Effector memory CD8-positive, alpha-beta T cell (primary cell): ENCODE measurements at places on chromosomes 4 and X.

DNA sequence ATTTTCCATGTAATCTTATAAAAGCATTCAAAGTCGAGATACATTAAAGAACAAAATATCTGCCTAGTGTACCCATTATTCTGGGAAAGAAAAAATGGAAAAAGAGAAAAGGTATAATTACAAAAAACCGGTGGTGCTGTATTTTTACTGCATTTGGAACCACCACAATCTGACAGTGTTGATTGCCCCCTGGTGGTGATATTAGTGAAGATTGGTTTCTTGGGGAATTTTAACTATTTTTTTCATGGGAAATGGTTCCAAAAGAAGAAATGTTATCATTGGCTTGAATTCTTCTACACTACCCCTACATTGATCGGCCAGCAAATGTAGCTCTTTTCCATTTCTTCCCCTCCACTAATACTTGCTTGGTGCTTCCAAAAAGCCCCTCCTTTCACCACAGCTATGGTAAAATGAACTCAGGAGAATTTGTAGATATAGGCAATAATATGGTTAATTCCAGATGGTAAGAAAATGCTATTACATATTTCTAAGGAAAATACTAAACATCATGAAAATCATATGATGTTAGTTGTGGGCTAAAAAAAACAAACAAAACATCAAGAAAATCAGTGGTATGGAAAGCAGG lies 50.0 kb downstream of the COX18 start:
- no peak for DNase-seq

DNA sequence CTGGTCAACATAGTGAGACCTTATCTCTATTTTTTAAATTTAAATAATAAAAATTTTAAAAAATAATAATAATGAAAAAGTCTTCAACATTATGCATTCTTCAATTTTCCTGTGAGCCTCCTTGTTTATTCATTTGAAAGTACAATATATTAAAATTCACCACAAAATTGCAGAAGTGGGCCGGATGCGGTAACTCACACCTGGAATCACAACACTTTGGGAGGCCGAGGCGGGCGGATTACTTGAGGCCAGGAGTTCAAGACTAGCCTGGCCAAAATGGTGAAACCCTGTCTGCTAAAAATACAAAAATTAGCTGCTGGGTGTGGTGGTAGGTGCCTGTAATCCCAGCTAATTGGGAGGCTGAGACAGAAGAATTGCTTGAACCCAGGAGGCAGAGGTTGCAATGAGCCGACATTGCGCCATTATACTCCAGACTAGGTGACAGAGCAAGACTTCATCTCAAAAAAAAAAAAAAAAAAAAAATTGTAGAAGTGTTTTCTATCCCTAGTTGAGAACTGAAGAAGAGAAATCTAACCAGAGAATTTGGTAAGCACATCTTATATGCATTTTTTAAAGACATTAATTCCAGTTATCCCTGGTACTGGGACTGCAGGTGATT lies 56.9 kb downstream of the RBM47 start:
- no peak for DNase-seq

- no peak for DNase-seq
These were observed 99.4 kb upstream of the LSM6 start for GRCh38 chr4:146076081-146076480.

- no peak for DNase-seq
These were observed 2.8 kb upstream of the SEL1L3 start for GRCh38 chr4:25865586-25865985.

DNA sequence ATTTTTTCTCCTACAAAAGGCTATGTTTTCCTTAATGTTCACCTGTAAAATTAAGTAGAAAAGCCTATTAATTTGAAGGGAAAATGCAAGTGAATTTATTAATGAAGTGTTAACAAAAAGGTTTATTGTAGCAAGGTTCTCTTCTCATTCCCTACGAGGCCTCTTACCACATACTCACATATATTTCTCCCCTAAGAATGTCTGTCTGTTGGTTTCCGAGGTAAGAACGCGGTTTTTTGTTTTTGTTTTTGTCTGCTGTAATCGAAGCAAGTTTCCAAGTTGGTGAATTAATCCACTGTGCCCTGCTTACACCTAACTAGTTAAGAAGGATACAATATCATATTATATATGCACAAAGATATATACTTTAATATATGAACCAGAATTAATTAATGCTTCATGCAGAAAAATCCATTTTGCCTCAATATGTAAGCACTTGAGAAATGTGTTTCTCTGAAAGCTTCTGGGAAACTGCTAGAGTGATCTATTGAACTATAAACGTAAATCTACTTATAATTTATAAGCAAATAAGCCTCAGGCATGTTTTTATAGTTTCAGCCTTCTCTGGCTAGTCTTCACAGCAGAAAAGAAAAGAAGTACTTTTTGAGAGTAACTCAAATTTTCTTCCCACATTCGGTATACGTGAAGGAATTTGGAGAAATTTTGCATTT lies 120.8 kb downstream of the EGF start:
- no peak for DNase-seq

DNA sequence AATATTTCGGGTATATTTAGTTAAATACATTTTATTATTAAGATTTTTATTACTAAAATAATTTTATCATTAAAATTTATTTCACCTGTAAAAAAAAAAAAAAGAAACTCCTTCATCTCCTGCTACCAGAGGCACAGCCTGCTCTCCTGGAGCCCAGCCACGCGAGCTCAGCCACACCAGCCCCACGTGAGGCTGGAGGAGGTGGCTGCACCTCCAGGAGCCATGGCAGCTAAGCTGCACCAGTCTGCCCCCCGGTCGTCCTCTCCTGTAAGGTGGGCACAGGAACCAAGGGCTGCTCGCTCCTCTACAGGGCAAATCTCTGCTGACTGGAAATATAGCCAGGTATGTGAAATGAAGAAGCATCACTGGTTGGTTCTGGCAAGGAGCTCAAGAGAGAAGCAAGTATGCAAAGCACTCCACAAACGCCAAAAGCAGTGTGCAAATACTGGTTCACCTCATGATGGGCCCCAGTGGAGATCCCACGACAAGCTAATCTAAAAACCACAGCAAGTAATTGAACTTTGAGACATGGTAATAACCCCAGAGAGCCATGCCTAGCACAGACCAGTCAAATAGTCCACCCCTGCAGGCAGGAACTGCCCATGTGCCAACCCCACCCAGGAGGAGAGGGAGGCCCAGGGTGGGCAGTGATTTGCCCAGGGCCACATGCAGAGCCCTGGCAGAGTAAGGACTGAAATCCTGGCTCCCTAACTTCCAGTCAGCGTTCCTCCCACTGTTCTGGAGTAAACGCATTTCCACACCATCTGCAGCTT lies 90.1 kb downstream of the WFS1 start:
- DNase-seq = no peak

GRCh38 chr4:10491401-10491800 lies 34.2 kb upstream of the ZNF518B start:
- no peak for DNase-seq

GRCh38 chr4:15451866-15452765 lies 17.6 kb upstream of the CC2D2A start:
- DNase-seq = no peak

- DNase-seq = no peak
These were observed 128.0 kb downstream of the C4orf33 start for GRCh38 chr4:129223945-129224344.
